Activated CD8-positive, alpha-beta memory T cell treated with anti-CD3 and anti-CD28 coated beads for 48 hours (primary cell): ENCODE measurements at places on chromosomes 12 and 14.

DNA sequence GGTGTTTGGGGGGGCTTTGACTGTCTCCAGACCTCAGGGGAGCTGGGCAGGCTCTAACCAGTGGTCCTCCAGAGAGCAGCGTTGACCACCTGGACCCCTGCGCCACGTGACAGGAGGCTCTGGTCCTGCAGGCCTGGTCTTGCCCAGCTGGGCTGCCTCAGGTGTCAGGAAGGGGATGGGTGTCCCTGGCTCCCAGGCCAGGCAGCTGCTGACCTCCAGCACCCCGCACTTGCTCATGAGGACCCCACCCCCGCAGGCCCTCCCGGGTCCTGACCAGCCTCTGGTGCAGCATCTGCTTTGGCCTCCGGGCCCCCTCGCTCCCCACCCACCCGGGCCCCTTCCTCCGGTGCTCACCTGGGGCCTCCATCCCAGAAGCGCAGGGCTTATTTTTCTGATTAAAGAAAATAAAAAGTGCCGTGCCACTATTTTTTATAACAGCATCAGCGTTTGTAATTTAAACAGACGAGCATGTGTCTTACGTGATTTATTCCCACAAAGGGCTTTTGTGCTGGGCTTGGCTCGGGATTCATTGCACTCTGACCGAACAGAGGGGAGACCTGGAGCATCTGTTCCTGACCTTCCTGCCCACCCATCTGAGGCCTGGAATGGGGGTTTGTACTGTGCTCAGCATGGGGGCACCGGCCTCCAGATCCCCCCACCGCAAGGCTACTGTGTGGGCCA, 21.7 kb downstream of the FBRSL1 start:
- no peak for DNase-seq

DNA sequence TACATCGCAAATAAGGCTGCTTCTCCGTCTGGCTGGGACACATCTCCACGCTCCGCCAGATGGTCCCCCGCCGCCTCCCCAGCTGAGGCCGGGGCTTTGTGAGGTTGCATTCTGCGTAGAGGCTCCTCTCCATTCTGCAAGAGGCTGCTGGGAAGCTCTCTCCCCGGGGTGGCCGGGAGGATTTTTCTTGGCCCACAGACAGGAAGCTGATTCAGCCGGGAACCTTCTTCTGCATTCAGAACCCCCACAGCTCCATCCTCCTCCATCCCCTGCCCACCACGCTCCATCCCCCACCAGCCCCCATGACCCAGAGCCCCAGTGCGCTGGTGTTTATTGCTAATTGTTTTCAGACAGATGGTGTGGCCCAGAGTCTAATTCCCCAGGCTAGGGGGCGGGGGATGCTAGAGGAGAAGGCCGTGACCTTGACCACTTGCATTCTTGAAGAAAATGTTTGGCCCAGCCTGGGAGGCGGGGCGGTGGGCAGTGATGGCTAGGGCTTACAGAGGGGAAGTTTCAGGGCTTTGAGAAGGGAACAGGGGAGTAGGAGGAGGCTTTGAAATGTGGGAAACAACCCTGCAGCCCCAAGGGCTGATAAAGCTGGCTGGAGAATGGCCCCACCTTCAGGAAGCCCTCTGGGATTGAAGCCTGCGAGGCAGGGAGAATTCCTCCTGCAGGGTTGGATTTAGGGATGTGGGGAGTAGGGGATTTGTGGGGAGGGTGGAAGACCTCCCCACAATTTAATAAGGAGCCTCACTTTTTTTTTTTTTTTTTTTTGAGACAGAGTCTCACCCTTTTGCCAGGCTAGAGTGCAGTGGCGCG, 88.5 kb upstream of the NCOR2 start:
- no peak for DNase-seq

- DNase-seq = no peak
Measured at GRCh38 chr14:76088771-76089571, 62.8 kb upstream of the GPATCH2L start.

DNA sequence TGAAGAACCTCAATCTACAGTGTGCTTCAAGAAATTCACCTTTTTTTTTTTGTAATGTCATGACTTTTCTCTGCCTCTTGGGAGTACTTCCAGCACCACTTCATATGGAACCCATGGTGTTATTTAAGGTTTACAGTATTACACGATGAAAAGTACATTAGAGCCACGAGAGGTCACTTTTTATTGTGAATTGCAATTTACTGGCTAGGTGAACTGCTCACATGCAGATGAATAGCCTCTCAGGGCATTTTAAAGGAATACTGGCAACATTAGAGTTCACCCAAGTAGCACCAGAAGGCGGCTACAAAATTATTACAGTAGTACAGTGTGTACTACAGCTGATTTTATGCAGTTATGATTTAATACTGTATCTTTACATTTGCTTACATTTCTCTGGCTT, 99.1 kb upstream of the PPP4R3A start:
- no peak for DNase-seq

- DNase-seq = no peak
Measured at GRCh38 chr12:3833670-3834310, 39.4 kb downstream of the PARP11 start.

- DNase-seq = no peak
Measured at GRCh38 chr12:58976146-58976545, 55.8 kb upstream of the LRIG3 start.

GRCh38 chr14:96811985-96812667, 14.9 kb downstream of the VRK1 start:
- no peak for DNase-seq

DNA sequence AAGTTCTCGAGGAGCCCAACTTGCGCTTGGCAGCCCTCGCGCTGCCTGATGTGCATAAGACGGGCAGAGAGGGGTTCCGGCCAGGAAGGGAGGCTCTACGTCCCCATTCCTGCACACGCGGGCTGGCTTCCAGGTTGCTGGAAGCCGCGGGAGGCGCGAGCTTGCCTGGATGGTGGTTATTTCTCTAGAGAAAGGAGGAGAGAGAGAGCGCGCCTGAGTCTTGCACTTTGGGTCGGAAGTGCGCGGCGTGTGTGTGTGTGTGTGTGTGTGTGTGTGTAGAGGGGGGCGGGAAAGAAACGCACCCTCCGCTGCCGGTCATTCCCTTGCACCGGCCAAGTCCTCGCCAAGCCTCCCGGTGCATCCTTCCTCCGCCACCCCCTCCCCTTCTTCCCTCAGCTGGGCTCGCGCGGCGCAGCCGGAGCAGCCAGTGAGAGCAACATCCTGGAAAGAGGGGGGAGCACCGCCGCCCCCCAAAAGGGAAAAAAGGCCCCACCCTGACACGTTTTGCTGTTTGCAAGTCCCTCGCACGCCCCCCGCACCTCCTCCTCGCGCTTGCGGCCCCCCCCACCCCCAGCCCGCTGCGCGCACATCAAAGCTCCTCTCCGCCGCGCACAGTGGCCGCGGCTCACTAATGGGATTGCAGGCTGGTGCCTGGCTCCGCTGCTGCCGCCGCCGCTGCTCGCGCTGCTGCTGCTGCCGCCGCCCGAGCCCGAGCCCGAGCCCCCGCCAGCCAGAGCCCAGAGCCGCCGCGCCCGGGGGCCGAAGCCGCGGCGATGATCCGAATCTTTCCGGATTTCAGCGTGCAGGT, 4.4 kb upstream of the NPAS3 start:
- DNase-seq = no peak

DNA sequence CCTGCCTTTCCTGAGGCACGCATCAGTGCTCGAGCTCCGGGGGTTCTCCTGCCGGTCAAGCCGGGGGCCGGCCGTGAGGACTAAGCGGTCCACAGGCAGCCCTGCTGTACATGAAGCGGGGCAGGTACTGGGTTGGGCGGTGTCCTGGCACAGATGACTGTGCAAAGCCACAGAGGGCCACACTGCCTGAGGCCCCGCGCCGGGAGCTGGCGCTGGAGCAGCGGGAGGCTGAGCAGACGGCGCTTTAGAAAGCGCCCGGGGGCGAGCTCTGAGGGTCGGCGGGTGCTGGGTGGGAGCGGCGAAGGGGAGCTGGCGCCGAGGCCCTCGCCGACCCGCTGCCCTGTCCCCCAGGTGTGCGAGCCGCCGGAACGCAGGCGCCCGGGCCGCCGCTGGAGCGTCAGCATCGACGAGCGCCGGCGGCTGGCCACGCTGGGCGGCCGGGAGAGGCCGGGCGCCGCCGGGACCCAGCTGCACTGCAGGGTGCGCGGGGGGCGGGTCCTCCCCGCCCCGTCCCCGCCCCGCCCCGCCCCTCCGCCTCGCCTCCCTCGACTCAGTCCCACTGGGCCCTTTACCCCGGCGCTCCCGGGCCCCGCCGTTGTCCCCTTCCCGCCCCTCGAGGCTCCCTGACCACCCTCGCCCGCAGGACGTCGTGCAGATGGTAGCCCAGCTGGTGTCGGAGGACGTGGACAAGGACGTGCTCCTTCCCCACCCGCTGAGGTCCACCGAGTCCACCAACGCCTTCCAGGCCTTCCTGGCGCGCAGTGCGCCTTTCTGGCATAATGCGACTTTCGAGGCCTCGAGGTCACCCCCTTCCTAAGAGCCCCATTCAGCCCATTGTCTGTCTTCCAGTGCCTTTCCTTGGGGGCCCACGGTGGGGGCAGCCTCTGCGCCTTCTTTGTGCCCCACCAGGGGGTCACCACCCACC, 8.3 kb upstream of the MTA1 start:
- DNase-seq = no peak

GRCh38 chr12:14239350-14239934, 126.0 kb upstream of the ATF7IP start:
- no peak for DNase-seq

GRCh38 chr12:81043979-81044740, 33.7 kb upstream of the ACSS3 start:
- no peak for DNase-seq

GRCh38 chr12:12214635-12215131, 52.2 kb downstream of the LRP6 start:
- DNase-seq = no peak

GRCh38 chr12:22850185-22850584, 225.2 kb downstream of the ETNK1 start:
- no peak for DNase-seq

- no peak for DNase-seq
Measured at GRCh38 chr14:28589792-28590191, 176.8 kb upstream of the FOXG1 start.

- DNase-seq = no peak
Measured at GRCh38 chr14:34129927-34130552, 179.2 kb upstream of the EGLN3 start.

DNA sequence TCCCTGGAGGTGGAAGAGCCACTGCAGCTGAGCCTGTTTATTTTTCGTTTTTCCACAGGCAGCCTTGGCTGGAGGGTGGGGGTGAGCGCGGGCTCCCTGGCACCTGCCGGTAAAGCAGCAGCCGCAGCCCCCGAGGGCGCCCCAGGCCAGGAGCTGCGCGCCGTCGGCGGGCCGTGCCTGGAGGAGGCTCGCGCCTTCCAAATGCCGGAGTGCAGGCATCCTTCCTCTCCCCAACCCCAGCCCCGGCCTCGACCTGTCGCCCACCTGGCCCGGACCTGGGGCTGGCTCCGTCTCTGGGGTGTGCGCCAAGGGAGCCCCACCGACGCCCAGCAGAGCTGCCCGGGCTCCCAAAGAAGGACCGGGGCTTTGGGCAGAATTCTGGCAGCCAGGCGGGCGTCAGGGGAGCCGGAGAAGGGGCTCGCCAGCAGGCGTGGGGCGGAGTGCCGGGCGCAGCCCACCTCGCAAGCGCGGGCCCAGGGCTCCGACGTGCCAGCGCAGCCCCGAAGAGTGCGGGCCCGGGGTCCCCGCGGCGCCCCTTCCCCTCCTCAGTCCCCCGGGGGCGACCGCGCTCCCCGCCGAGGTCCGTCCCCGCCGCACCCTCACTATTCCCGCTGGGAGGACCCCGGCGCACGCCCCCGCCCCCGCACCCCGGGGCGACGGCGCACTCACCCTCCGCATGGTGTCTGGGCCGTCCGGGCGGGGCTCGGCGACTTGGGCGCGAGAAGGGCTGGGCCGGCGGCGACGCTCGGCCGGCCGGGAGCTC, 130.3 kb downstream of the NDUFA12 start:
- no peak for DNase-seq

DNA sequence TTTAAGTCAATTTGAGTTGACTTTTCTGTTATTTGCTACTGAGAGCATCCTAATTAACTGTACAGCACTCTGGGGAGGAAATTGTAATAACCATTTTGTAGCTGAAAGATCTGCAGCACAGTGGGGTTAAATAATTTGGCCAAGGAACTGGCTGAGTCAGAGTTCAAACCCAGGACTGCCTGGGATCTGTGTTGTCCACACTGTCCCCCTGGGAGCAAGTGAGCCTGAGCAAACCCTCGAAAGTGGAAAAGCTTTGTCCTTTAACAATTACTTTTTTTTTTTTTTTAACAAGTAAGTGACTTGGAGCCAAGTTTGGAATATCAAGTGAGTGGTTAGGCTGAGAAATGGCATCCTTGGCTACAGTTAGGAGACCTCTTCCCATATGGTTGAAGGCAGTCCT, 247.2 kb upstream of the CCDC196 start:
- no peak for DNase-seq

DNA sequence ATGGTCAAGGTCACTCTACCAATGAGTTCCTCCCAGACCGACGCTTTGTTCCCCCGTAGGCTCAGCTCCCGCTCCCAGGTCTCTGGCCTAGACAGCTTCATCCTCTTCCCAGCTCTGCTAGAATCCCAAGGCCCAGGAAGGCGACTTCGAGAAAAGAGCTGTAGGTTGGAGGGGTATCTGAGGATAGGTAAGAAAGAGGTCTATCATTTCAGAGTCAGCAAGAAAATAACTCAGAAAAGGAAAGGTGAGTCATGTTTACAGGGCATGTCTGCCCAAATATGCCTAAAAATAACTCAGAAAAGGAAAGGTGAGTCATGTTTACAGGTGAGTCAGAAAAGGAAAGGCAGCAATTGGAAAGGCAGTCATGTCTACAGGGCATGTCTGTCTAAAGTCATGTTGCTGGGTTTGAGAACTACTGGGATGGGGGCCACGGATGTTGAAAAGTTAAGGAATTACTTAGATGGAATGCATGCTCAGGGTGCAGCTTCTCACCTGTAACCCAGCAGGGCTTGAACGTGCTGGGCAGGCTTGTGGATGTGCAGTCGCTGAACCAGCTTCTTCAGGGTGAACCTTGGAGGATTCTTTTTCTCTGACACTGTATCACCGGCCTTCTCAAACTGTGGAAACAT, 12.2 kb downstream of the TEP1 start:
- no peak for DNase-seq

DNA sequence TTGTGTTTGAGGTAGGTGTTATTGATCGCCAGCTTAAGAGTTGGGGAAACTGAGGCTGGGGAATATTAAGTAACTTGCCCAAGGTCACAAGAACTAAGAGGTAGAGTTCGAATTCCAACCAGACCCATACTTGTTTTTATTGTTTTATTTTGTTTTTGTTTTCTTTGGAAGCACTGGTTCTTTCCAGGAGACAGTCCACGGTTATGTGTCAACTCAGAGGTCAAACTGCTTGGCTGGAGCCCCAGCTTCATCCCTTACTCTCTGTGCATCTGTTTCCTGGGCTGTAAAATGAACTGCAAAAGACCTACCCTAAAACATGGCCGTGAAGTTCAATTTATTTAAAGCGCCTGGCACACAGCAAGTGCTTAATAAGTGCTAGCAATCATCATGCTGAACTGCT, 74.4 kb upstream of the MAP1LC3B2 start:
- DNase-seq = no peak
